ENCODE measurements at places on chromosomes 7 and 10. TPM values are rescaled to one million over a fixed set of nuclear protein-coding genes. Genes with fewer than 3 reads are reported as not detected.

DNA sequence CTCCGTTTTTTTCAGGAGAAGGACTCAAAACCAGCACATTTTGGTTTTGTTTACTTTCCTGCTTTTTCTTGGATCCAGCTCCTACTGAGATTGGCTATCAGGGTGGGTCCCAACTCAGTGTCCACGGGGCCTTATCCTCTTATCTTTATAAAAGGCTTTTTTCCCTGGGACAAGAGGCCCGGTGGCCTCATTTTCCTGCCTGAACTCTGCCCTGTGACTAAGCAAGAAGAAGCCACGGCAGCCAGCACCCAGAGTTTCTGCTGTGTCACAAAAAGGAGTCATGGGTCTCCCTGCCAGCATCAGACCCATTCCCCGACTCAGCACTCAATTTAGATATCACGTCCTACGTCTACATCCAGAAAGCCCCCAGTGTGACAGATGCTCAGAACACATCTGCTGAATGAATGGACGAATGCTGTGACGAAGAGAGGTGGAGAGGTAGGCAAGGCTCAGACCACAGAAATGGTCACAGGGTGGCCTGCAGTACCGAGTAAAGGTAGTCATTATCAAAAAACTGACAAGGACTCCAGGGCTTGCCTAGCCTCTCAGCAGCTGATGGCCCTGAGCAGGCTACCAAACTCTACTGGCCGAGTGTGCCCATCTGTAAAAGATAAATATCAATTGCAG is 16.7 kb downstream of the DLG5 start:
- H3K36me3 ChIP-seq = no peaks in the 10 kb centered on the region
- DNase-seq = peak; percentile 70
- H3K27me3 ChIP-seq = no peaks in the 10 kb centered on the region
- no peak overlapping the region for H3K4me3 ChIP-seq
- peak overlapping the region; percentile 48 for H3K27ac ChIP-seq

Gene MINDY4
- 4.1 TPM for total RNA-seq

DNA sequence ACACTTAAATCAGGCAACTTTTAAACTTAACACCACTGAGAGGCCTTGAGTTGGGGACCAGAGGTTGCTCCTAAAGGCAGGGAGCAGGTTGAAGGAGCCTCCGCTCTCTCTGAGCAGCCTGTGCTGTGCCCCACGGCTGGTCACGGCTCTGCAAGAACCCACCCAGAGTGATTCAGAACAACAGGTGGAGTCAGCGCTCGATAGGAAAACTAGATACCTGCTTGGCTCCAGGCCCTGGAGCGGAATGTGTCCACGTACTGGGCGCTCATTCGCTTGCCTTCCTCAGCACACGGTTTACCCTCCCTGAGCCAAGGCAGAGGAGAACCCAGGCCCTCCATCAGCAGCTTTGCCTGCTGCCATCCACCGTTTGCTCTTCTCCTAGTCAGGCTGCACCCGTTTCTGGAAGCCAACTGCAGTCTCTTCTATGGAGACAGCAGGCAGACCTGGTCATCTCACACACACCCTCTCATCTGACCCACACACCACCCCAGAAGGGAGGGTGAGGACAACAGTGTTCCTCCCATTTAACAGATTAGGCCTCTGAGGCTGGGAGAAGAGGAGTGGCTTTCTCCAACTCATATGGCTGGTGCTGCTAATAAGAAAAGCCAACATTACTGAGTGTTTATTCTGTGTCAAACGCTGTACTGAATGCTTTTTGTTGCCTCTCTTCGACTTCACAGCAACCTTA is 37.6 kb upstream of the PDCD4 start:
- no peaks in the 10 kb centered on the region for H3K4me1 ChIP-seq
- no peak overlapping the region for H3K4me3 ChIP-seq
- DNase-seq = no peak
- no peak overlapping the region for H3K27ac ChIP-seq
- H3K36me3 ChIP-seq = no peaks in the 10 kb centered on the region
- no peaks in the 10 kb centered on the region for H3K27me3 ChIP-seq

GRCh38 chr10:20959242-20959641 is 62.1 kb upstream of the NEBL start:
- H3K4me1 ChIP-seq = no peaks in the 10 kb centered on the region
- no peaks in the 10 kb centered on the region for H3K27me3 ChIP-seq
- H3K4me3 ChIP-seq = no peak overlapping the region
- no peak overlapping the region for H3K27ac ChIP-seq

DNA sequence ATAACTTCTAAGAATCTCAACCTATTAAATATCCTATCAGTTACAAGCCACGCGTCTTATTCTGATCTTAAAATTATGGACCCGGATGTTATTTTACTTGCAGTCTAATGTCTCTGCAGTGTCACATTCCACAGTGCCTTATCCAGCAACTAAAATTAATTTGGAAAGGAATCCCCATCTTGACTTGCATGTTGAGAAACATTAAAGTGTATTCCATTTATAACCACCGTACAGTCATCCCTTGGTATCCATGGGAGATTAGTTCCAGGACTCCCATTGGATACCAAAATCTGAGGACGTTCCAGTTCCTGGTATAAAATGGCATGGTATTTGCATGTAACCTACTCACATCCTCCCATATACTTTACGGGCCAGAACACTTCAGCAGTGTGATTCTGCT is 194.7 kb downstream of the ARHGAP21 start:
- no peak overlapping the region for H3K4me3 ChIP-seq
- DNase-seq = peak; percentile 14
- no peaks in the 10 kb centered on the region for H3K4me1 ChIP-seq

- DNase-seq = no peak
- H3K36me3 ChIP-seq = no peaks in the 10 kb centered on the region
- H3K27me3 ChIP-seq = no peaks in the 10 kb centered on the region
- H3K27ac ChIP-seq = no peak overlapping the region
- H3K4me3 ChIP-seq = no peak overlapping the region
Observed at GRCh38 chr10:66283874-66284464, 641.9 kb upstream of the LRRTM3 start.

DNA sequence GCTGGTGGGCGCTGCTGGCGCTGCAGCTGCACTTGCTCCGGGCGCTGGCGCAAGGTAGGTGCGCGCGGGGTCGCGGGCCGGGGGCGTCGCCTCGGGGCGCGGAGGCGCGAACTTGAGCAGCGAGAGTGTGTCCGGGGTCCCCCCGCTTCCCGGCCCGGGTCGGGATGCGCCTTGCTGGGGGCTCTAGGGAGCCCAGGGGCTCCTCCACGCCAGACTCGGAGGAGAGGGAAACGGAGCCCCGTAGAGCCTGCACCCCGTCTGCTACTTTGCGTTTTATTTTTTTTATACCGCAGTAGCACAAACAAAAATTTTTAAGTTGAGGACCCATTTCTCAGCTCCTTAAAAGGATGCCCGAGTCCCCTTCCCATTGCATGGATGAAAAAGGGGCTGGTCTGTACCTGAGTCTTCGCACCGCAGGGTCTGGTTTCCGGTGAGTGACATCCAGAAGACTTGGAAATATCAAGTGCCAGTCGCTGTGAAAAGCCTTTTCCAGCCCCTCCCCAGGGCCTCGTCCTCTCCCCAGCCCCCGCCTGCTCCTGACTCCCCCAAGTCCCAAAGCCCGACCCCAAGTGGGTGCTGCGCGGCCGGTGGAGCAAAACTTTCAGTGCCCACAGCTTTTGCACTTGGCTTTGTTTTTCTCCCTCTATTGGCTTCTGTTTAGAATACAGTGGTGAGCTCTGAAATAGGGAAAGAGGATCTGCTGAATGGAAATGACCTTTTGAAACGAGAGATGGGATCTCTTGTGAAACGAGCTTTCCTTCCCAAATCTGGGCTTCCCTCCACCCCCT is 973 bp downstream of the SDK1 start:
- no peaks in the 10 kb centered on the region for H3K36me3 ChIP-seq
- no peaks in the 10 kb centered on the region for H3K27me3 ChIP-seq
- H3K4me3 ChIP-seq = peak overlapping the region; percentile 47
- no peaks in the 10 kb centered on the region for H3K4me1 ChIP-seq
- H3K27ac ChIP-seq = no peak overlapping the region
- DNase-seq = peak; percentile 29

GRCh38 chr7:36005876-36006275 is 147.2 kb upstream of the EEPD1 start:
- H3K4me1 ChIP-seq = no peaks in the 10 kb centered on the region
- H3K27me3 ChIP-seq = no peaks in the 10 kb centered on the region
- DNase-seq = no peak
- no peak overlapping the region for H3K27ac ChIP-seq
- H3K4me3 ChIP-seq = no peak overlapping the region

DNA sequence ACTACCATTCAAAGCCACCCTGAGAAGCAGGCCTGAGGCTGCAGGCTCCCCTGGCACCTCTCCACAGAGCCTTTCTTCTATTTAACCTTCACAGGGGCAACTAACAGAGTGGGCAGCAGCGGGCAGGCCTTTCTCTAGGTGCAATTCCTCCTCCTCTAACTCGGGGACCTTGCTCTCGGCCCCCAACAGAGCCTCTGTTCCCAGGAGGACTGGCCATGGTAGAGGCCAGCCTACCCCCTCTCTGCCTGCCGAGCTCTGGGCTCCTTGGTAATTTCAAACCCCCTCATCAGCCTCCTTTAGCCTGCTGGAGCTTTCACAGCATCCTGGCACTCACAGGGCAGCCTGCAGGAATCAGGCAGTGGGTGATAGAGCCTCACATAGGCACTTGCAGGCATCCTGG is 920.8 kb upstream of the ZNF722 start:
- no peak overlapping the region for H3K27ac ChIP-seq
- no peak overlapping the region for H3K4me3 ChIP-seq
- DNase-seq = no peak
- H3K4me1 ChIP-seq = no peaks in the 10 kb centered on the region
- H3K27me3 ChIP-seq = no peaks in the 10 kb centered on the region

DNA sequence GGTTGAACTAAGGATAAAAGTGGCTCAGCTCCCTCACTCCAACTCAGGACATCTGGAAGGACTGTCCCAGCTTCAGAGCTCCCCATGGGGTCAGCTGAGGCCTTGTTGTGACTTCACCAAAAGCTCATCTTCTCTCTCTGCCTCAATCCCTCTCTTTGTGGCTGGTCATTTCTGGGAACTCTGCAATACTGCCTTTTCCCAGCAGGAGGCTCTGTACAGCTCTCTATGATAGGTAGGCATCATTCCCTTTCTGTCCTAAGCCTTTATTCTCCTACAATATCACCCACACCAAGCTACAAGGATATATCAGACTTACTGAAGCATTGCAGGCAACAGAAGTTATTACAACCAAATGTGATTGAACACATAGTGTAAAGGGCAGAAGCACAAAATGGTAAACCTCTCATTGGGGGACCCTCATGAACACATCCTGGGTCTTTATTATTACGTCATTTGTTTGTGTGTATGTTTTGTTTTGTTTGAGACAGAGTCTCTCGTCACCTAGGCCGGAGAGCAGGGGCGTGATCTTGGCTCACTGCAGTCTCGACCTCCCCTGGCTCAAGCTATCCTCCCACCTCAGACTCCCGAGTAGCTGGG is 36.7 kb upstream of the PRPS1L1 start:
- no peak for DNase-seq
- H3K4me1 ChIP-seq = no peaks in the 10 kb centered on the region
- no peak overlapping the region for H3K27ac ChIP-seq
- H3K36me3 ChIP-seq = no peaks in the 10 kb centered on the region
- H3K27me3 ChIP-seq = no peaks in the 10 kb centered on the region

Gene CRYGN
- total RNA-seq = 0.50 TPM

DNA sequence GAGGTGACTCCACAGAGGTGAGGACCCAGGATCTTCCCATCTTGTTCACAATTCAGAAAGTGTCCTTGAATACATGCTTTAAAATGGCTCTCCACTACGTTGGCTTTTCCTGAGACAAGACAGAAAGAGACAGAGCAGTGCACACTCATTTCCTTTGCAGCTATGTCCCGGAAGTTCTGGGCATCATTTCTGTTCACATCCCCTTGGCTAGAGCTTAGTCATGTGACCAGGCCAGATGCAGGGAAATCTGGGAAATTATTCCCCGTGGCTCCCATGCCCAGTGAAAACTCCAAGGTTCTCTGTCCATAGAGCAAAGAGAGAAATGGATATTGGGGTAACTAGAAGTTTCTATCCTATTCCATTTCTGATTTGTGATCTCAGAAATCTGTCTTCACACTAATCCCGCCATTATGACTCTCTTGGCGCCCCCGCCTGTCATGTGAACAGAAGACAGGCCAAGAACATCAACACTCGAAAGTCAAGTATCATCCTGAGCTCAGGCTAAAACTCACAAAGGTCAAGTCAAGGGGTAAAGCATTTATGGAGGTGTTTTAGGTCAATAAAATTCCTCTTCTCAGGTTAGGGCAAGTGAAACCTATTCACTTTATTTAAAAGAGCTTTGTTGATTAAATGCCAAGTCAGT is 251.4 kb upstream of the HABP2 start:
- H3K36me3 ChIP-seq = no peaks in the 10 kb centered on the region
- no peak for DNase-seq
- H3K27me3 ChIP-seq = no peaks in the 10 kb centered on the region
- no peaks in the 10 kb centered on the region for H3K4me1 ChIP-seq
- no peak overlapping the region for H3K27ac ChIP-seq

- H3K4me3 ChIP-seq = no peak overlapping the region
- no peaks in the 10 kb centered on the region for H3K4me1 ChIP-seq
- no peaks in the 10 kb centered on the region for H3K27me3 ChIP-seq
- DNase-seq = no peak
- no peaks in the 10 kb centered on the region for H3K36me3 ChIP-seq
- H3K27ac ChIP-seq = no peak overlapping the region
Observed at GRCh38 chr7:148182264-148182663, 408.3 kb upstream of the C7orf33 start.

DNA sequence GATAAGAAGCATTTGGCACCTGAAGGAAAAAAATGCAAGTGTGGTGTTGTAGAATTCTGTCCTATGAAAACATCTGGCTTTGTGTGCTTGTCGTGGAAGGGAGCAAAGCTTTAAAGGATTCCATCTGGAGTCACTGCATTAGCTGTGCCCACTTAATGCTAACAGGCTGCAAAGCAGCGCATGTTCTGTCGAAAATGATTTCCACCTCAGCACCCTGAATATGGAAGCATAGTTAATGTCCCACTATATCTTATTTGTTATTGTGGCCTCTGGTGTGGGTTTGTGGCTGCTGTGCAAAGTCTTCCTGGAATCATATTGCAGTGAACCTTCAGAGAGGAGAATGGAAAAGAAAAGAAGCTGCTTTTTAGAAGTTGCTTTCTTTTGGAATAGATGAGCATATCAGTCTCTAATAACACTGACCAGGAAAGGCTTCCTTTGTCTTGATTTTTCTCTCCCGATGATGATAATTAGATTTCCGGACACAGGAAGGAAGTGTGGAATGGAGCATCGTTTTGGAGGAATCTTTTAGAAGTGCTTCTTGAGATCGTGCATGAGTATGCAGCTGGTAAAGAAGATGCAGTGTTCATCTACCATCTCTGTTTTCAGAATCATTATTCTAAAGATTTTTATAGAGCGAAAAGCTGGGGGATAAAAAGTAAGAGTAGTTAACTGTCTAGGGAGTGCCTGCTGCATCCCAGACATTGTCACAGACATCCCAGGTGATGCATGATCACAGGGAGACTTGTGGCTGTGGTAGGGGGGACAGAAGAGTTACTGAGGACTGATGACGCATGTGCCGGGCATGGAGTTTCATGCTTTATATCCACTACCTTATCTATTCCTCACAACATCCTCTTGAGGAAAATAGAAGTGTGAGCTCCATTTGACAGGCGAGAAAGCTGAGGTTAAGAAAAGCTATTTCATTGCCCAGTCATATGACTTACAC is 54.6 kb downstream of the TEX36 start:
- no peak overlapping the region for H3K4me3 ChIP-seq
- H3K36me3 ChIP-seq = no peaks in the 10 kb centered on the region
- no peak for DNase-seq
- no peaks in the 10 kb centered on the region for H3K27me3 ChIP-seq
- H3K4me1 ChIP-seq = no peaks in the 10 kb centered on the region

- H3K4me3 ChIP-seq = no peak overlapping the region
- no peaks in the 10 kb centered on the region for H3K27me3 ChIP-seq
- H3K4me1 ChIP-seq = no peaks in the 10 kb centered on the region
- no peak for DNase-seq
Observed at GRCh38 chr10:100153239-100153825, 32.5 kb downstream of the ERLIN1 start.

Data from fibroblast of lung (primary cell).